ENCODE measurements at places on chromosomes 2 and 18.

DNA sequence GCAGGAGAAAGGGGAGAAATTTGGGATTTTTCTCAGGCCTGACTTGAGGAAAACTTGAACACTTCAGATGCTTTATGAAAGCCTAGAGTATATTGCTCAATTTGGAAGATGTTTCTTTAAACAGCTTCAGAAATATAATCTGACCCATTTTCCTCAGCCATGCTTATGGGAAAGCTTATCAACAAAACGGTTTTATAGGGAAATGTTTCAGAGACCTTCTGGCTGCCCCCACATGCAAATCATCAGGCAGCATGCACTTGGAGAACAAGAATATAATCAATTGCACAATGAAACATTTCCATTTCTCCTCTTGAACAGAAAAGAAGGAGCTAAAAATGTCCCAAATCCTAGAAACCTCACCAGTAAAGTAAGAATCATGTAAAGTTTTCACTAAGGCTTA lies 411.2 kb upstream of the ETAA1 start:
- no peak for DNase-seq

DNA sequence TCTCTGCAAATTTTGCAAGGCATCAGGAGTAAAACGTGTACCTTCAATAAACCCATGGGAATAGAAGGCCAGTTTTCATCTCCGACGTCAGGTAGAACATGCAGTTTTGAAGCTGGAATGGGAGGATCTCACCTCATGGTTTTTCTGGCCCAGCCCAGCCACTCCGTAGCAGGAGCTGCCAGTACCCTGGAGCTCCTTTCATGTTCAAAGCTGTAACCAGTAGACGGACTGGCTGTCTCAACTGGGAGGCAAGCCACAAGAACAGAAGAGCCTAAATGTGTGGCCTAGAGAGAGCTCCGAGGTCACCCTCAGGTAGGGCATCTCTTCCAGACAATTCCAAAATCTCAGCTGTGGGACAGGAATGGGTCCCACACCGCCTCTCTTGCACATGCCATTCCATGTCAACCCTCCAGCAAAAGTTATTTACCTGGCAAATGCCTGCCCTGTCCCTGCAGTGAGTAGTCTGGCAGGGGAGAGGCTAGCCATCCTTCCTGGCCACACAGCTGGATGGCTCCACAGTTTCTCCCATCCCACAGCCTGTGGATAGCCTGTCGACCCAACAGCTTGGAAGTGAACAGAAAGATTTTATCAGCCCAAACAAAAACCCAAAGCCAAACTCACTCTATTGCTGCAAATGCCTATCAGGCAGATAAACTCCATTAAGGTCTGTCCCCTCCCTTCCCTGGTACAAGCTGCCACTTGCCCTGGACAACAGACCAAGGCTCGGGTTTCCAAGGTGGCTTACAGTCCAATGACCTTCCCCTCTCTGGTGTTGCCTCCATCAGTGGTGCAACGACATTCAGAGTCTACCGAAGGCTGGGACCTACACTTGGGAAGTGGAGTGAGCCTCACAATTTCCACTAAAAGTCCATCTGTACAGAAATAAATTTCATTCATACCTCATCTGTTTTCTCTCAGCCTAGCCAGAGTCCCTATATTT lies 27.8 kb downstream of the CRACDL start:
- no peak for DNase-seq

DNA sequence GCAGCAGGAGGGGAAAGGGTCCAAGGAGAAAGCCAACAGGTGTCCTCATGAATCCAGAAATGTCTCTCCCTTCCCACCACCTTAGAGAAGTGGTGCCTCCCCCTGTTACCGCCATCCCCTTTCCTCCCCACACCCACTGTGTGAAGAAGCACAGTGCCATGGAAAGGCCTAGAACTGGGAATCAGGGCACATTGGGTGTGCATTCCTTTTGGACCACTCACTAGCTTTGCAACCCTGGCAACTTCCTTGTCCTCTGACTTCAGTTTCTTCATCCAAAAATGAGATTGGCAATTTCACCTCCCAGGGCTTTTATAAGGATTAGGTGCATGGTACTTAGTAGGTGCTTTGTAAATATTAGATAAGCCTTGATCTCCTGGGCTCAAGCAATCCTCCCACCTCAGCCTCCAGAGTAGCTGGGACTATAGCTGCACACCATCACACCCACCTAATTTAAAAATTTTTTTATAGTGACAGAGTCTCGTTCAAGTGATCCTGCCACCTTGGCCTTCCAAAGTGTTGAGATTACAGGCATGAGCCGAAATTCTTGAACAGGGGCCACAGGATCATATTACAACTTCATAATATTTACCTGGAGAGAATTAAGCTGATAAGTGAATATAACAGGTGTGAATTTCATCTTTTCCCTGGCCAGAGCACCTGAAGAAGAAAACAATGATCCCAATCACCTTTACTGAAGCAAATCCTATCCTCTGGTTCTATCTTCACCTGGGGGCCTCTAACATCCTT lies 97.9 kb upstream of the TAF1B start:
- no peak for DNase-seq

- DNase-seq = no peak
Observed at GRCh38 chr2:129247751-129248150, 731.7 kb upstream of the RAB6C start.

GRCh38 chr2:145256551-145256950 lies 736.6 kb upstream of the ZEB2 start:
- no peak for DNase-seq

- no peak for DNase-seq
Observed at GRCh38 chr2:30276455-30276911, 45.1 kb downstream of the LBH start.

DNA sequence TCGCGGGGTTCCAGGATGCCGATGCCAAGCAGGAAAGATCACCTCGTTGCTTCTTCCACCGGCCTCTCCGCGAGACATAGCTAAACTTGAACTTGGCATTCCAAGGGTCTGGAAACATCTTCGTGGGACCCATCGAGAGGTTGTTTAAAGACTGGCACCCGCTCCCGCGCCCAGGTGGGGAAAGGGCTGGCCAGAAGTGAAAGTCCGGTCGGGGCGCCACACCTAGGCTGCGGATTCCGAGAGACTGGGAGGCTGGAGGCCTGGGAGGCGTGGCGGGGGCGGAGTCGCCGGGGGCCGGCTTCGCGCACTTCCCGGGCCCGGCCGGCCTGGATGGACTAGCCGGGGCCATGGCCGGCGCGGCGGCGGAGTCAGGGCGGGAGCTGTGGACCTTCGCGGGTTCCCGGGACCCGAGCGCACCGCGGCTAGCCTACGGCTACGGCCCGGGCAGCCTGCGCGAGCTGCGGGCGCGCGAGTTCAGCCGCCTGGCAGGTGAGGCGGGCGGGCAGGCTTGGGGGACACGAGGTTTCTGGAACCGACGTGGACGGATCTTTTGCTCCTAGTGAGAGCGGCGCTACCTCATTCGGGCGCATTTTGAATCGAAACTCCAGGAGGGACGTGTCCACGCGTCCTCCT lies at the start of gene MOCOS:
Gene MOCOS, plus strand, starts transcription at position 305 of the 633 bp plus-strand sequence. Its CDS starts 43 bp downstream, at position 348.
- no peak for DNase-seq

GRCh38 chr18:48655508-48655907 lies 116.7 kb downstream of the CTIF start:
- DNase-seq = no peak

DNA sequence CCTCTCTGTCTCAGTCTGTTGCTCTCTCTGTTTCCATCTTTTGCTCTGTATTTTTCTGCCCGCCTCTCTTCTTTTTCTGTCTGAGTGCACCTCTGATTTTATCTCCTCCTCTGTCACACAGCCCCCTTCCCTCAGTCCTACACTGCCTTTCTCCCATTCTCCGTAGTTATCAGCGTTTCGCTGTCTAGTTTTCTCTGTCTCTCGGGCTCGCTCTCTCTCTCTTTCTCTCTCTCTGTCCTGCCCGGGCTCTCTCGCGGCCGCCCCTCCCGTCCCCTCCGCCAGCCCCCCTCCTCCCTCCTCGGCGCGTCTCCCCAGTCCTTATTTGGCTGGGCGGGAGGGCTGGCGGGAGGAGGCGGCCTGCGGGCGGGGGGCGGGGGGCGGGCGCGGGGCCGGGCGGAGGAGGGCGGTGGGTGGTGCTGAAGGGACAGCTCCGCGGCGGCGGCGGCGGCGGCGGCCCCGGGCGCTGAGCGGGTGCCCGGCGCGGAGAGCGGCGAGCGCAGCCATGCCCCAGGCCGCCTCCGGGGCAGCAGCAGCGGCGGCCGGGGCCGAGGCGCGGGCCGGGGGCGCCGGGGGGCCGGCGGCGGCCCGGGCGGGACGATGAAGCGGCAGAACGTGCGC lies at the start of gene KCNK3:
Gene KCNK3, plus strand, starts transcription at position 444 of the 618 bp plus-strand sequence. Its CDS starts 154 bp downstream, at position 598.
- DNase-seq = no peak

GRCh38 chr2:205462681-205463345 lies 219.5 kb upstream of the NRP2 start:
- no peak for DNase-seq

- DNase-seq = no peak
Observed at GRCh38 chr2:176124110-176124946, 1.8 kb downstream of the HOXD9 start.

DNA sequence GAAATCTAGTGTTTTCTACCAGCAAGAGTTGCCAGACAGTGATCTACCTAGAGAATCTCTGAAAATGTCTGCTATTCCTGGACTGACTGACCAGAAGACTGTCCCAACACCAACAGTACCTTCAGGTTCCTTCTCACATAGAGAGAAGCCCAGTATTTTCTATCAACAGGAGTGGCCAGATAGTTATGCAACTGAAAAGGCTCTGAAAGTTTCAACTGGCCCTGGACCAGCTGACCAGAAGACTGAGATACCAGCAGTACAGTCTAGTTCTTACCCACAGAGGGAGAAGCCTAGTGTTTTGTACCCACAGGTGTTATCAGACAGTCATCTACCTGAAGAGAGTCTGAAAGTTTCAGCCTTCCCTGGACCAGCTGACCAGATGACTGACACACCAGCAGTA lies 63.8 kb downstream of the ALMS1 start:
- no peak for DNase-seq

DNA sequence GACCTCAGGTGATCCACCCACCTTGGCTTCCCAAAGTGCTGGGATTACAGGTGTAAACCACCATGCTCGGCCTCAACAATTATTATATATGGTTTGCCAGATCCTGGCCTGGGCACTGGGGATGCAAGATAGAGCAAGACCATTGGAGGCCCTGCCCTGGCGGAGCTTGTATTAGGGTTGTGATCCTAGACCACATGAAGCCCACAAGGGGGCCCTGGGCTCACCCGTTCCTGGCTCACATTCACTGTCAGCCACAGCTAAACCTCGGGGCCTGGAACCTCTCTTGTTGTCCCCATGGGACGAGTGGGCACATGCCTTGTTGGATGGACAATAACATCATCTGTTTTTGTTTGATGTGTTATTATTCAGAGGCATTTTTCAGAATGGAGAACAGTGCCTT lies 14.9 kb downstream of the HPCAL1 start:
- no peak for DNase-seq

DNA sequence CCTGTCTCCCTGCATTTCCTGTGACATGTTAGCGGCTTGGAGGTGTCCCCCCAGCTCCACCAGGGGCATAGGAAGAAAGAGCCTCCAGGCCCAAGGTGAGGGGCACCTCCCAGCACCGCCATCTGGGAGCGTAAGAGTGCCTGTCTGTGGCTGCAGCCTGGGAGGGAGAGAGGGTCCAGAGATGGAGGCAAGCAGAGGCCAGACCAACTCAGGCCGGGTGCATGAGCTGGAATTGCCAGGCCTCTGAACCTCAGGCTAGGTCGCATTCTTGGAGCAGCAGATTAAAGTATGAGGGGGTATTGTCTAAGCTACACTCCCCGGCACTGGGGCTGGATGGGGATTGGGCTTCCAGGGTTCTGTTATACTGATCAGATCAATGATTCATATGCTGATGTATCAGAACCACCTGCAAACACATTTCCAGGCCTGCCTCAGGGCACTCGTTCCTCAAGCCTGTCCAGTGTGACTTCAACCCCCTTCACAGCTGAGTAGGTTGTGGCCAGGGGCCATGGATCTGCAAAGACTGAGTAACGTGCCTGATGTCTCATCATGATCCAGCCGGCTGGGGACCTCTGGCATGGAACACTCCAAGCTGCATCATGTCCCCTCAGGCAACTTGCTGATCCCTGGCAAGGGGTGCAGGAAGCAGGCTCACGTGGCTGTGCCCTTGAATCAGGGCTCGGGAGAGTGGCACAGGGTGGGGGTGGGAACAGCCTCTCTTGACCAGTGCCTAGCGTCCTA lies 73.2 kb downstream of the HS1BP3 start:
- no peak for DNase-seq

GRCh38 chr2:129756276-129756675 lies 223.2 kb upstream of the RAB6C start:
- DNase-seq = no peak

DNA sequence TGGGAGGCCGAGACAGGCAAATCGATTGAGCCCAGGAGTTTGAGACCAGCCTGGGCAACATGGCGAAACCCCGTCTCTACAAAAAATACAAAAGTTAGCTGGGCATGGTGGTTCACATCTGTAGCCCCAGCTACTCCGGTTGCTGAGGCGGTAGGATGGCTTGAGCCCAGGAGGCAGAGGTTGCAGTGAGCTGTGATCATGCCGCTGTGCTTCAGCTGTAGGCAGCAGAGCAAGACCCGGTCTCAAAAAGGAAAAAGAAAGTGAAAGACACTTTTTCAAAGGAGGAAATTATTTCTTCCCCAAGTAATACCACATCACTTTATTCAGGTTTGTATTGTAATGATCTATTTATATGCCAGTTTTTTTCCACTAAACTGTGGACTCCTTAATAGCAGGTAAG lies 35.7 kb upstream of the TAF4B start:
- DNase-seq = no peak

DNA sequence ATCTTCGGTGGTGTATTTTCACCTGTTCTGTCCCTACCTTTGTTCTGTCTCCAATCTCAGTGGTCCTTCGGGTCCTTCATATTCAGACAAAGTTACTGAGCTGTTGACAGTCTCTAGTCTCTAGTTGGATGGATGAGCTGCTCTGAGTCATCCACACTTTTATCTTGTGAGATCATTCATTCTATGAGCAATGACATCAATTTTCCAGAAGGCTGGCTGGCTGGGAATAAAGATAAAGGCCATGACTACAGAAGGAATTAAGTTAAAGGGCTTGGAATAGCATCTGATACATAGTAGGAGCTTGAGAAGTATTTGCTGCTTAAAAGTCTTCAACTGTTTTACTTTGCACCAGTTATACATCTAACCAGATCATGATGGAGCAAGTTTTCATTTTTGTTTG lies 43.1 kb upstream of the SLC39A10 start:
- DNase-seq = peak; percentile 36

DNA sequence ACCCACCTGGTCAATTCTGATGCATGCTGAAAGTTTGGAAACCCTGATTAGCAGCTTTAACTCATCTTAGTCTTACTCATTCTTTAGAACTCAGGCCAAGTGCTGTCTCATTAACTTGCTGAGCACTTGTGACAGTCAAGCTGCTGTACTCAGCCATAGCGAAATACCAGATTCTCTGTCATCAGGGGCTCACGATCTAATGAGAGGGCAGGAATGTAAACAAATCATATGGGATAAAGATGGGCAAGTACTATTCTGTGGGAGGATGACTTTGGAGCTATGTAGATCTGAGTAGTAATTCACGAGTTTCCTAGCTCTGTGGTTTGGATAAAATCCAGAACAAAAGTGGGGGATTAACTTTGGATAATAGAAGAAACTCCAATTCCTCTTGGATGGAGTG lies 376.6 kb downstream of the HRH4 start:
- DNase-seq = no peak
